Testis (tissue), 5 donors: ENCODE measurements at places on chromosomes 6 and 20. TPM values are rescaled to one million over a fixed set of nuclear protein-coding genes. Genes with fewer than 3 reads are reported as not detected.

Gene OPN5
- 6.3 TPM for total RNA-seq

Gene VGLL2
- total RNA-seq, result 1.7 TPM

Gene HTR1E
- total RNA-seq, result 0.87 TPM

Gene FABP7
- not detected for total RNA-seq

Gene CST2
- not detected for total RNA-seq

Gene SRSF12
- 21.7 TPM for total RNA-seq

Gene ZBP1
- not detected for total RNA-seq

Gene RNF182
- 5.8 TPM for total RNA-seq

DNA sequence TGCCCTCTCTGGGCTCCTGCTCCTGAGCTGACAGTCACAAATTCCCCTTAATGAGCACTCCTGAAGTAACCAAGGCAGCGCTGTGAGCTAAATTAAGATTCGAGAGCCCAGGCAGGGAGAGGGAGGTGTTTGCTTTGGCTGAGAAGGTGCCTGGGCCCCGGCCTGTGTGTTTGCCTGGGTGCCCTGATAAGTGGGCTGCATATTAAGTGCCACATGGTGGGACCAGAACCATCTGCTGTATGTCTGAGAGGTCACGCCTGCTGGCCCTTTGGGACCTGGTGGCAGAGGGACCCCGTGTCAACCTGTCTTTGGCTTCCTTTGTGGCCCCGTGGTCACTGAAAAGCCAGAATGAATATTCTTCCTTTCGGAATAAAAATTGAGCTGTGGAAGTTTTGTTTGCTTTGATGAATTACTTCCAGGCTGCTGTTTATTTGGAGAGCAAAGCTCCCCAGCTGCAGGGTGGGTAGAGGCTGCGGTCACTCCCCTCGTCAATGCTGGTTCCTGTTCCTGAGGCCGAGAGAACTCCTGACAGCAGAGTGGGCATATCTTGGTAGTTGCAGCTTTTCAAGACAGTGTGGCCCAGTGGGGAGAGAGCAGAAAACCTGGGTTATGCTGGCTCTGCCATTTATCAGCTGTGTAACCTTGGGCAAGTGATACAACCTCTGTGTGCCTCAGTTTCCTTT, 17.5 kb upstream of the KCNK16 start:
- H3K4me3 ChIP-seq, result no peak overlapping the region
- no peaks in the 10 kb centered on the region for H3K36me3 ChIP-seq
- H3K4me1 ChIP-seq, result peaks cover 11% of the 10 kb centered on the region
- H3K27me3 ChIP-seq, result no peaks in the 10 kb centered on the region

DNA sequence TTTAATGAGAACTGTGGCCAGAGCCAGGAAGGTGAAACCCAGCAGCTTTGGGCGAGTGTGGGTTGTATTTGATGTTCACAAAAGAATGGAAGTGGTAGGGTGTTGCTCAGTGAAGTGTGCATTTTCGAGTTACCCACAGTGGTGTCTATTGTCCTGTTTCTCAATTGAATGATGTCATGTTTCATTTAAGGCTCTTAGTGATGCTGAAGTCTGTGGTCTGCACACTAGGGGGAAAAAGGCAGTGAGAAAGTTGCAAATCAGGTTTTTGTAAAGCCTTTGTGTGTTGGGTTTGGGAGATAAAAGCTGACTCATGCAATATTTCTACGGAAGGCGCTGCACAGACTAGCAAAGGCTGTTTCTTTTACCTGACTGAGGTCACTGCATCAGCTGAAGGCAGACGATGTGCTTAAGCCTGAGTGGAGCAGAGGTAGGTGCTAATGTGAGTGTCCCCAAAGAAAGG, 121.1 kb downstream of the PLEKHG1 start:
- H3K4me3 ChIP-seq, result no peak overlapping the region
- H3K27ac ChIP-seq, result peak overlapping the region; percentile 6
- peak; percentile 42 for DNase-seq
- no peaks in the 10 kb centered on the region for H3K27me3 ChIP-seq

DNA sequence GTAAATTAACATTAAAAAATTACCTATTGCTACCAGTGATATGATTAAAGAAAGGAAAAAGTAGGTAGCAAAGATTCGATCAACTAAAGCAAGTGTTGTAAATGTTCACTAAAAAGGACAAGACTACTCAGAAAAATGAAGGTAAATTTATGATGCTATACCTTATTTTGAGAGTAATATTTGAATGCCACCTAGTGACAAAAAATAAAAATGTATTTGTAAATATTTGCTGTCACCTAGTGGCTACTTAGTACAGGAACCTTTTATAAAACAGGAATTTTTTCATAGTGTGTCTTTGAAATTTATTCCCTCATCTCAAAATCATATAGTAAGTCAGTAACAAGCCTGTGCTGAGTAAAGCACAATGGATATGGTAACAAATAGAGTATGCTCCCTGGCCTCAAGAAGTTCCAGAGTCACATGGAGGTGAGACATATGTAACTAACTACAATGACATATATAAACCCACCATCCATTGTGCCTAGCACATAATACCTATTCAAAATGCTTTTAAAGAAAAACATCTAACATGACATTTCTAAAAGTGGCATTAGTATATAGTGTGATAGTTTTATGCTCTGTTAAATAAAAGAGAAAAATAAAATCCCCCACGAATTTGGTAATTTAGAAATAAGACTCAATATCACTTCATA, 193.1 kb upstream of the SIM1 start:
- H3K4me1 ChIP-seq, result no peaks in the 10 kb centered on the region
- no peak for DNase-seq
- no peaks in the 10 kb centered on the region for H3K36me3 ChIP-seq
- H3K27ac ChIP-seq, result no peak overlapping the region
- H3K27me3 ChIP-seq, result no peaks in the 10 kb centered on the region
- H3K4me3 ChIP-seq, result no peak overlapping the region

GRCh38 chr20:61285691-61286090, 33.6 kb downstream of the CDH4 start:
- H3K27ac ChIP-seq, result no peak overlapping the region
- no peaks in the 10 kb centered on the region for H3K27me3 ChIP-seq
- H3K4me1 ChIP-seq, result no peaks in the 10 kb centered on the region
- no peak overlapping the region for H3K4me3 ChIP-seq
- H3K36me3 ChIP-seq, result no peaks in the 10 kb centered on the region

GRCh38 chr6:68597642-68598041, 37.4 kb upstream of the ADGRB3 start:
- DNase-seq, result no peak
- no peaks in the 10 kb centered on the region for H3K36me3 ChIP-seq
- no peak overlapping the region for H3K27ac ChIP-seq
- no peaks in the 10 kb centered on the region for H3K27me3 ChIP-seq
- no peaks in the 10 kb centered on the region for H3K4me1 ChIP-seq

DNA sequence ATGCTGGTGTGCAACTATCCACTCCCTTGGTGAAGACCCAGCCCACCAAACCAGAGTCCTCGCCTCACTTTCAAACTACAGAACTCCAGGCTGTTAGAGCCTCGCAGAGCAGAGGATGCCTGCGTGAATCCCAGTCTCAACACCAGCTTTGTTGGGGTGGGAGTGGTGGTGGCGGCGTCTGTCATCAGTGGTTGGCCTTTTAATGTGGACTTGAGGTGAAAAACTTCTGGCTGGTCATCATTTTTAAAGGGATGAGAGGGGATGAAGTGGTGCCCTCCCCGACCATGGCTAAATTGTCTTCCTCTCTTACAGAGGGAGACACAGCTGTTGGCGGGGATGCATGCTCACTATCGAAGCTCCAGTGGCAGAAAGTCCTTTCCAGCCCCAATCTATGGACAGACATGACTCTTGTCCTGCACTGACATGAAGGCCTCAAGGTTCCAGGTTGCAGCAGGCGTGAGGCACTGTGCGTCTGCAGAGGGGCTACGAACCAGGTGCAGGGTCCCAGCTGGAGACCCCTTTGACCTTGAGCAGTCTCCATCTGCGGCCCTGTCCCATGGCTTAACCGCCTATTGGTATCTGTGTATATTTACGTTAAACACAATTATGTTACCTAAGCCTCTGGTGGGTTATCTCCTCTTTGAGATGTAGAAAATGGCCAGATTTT, 54.9 kb downstream of the EZR start:
- no peak for DNase-seq
- no peaks in the 10 kb centered on the region for H3K36me3 ChIP-seq
- no peaks in the 10 kb centered on the region for H3K27me3 ChIP-seq
- H3K4me1 ChIP-seq, result peaks cover 12% of the 10 kb centered on the region
- no peak overlapping the region for H3K4me3 ChIP-seq

GRCh38 chr6:158707120-158707820, 57.4 kb downstream of the SYTL3 start:
- H3K4me3 ChIP-seq, result no peak overlapping the region
- H3K36me3 ChIP-seq, result no peaks in the 10 kb centered on the region
- H3K27ac ChIP-seq, result peak overlapping the region; percentile 88
- no peaks in the 10 kb centered on the region for H3K27me3 ChIP-seq
- peaks cover 42% of the 10 kb centered on the region for H3K4me1 ChIP-seq

DNA sequence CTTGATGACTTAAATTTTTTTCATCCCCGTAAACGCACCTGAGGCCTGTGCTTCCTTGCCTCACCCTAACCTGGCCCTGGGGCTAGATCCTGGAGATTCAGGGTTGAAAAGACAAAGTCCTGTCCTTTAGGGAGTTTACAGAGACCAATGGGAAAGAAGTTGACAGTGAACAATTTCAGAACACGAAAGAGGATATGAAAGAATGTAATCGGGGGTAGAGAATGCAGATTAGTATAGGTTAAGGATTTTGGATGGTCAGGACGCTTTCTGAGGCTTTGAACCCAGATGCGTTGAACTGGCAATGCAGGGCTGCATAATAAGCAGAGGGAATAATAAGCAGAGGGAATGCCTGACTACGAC, 1.7 kb upstream of the FBXO5 start:
- H3K4me1 ChIP-seq, result peaks cover 18% of the 10 kb centered on the region
- no peaks in the 10 kb centered on the region for H3K36me3 ChIP-seq
- no peaks in the 10 kb centered on the region for H3K27me3 ChIP-seq

DNA sequence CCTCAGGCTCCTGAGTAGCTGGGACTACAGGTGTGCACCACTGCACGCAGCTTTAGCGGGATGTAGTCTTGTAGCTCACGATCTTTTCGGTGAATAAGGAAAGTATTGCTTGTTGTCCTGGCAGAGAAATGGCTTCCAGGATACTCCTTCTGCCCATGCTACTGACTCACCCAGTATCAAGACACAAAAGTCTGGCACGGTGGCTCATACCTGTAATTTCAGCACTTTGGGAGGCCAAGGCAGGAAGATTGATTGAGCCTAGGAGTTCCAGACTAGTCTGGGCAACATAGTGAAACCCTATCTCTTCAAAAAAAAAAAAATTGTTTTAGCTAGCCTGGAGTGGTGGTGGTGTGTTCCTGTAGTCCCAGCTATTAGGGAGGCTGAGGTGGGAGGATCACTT, 40.9 kb upstream of the B4GALT5 start:
- H3K27ac ChIP-seq, result no peak overlapping the region
- H3K36me3 ChIP-seq, result no peaks in the 10 kb centered on the region
- no peak overlapping the region for H3K4me3 ChIP-seq
- peaks cover 20% of the 10 kb centered on the region for H3K4me1 ChIP-seq
- DNase-seq, result no peak

GRCh38 chr20:1688886-1689538, 31.4 kb upstream of the SIRPG start:
- no peak for DNase-seq
- no peaks in the 10 kb centered on the region for H3K4me1 ChIP-seq
- no peak overlapping the region for H3K27ac ChIP-seq

- DNase-seq, result no peak
- H3K27me3 ChIP-seq, result no peaks in the 10 kb centered on the region
- H3K4me1 ChIP-seq, result peaks cover 12% of the 10 kb centered on the region
- H3K27ac ChIP-seq, result no peak overlapping the region
- no peak overlapping the region for H3K4me3 ChIP-seq
Measured at GRCh38 chr6:160027931-160028330, 59.0 kb downstream of the IGF2R start.

DNA sequence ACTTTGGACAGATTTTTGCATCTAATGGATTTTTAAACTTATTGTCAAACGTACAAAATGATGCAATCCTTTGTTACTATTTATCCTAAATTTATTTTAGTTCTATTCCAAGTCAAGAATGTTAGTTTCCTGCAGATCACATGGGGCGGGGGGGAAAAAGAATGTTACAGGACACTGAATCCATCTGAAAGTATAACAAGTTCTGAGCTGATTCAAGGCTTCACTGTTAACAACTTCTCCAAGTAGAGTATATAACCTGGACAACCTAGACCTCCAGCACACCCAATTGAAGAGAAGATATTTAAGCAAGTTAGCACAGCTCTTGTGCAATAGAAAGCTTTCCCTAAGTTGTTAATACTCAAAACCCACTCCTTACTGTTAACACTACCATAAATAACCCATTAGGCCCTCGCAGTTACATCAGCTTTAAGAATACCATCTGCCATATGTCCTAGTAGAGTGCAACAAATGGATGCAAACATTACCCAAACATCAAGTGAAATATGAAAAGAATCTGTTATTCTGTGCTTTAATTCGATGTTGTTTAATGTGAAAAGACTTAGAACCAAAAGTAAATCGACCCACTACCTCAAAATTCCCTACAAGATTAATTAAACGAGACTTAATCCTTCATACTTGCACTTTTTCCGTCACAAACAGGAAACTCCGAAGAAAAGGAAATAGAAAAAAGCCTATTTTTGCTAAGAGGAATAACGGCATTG, 1.3 kb downstream of the SEC63 start:
- peaks cover 23% of the 10 kb centered on the region for H3K4me1 ChIP-seq
- H3K27me3 ChIP-seq, result no peaks in the 10 kb centered on the region

DNA sequence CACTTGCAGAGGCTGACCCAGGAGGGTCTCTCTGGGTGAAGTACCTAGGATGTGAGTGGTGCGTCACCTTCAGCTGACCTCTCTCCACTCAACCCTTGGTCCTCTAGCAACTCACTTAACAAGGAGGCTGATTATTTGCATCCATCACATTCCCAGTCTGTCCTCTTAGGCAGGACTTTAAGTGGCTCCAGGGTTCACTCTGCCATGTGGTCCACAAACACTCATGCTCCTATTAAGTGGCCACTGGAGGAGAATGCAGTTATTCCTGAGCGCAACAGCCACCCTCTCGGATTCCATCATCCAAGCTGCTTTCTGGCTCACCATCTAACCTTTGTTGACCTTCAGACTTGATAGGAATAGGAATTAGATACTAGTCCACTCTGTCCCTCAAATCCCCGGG, 61.1 kb upstream of the SCAF8 start:
- H3K4me1 ChIP-seq, result no peaks in the 10 kb centered on the region
- H3K36me3 ChIP-seq, result no peaks in the 10 kb centered on the region
- H3K27ac ChIP-seq, result no peak overlapping the region
- DNase-seq, result no peak
- no peaks in the 10 kb centered on the region for H3K27me3 ChIP-seq
- H3K4me3 ChIP-seq, result no peak overlapping the region

- peaks cover 7% of the 10 kb centered on the region for H3K4me1 ChIP-seq
- no peak overlapping the region for H3K4me3 ChIP-seq
- H3K27ac ChIP-seq, result no peak overlapping the region
- no peak for DNase-seq
- no peaks in the 10 kb centered on the region for H3K36me3 ChIP-seq
Measured at GRCh38 chr6:47631269-47631772, 67.1 kb upstream of the ADGRF4 start.

DNA sequence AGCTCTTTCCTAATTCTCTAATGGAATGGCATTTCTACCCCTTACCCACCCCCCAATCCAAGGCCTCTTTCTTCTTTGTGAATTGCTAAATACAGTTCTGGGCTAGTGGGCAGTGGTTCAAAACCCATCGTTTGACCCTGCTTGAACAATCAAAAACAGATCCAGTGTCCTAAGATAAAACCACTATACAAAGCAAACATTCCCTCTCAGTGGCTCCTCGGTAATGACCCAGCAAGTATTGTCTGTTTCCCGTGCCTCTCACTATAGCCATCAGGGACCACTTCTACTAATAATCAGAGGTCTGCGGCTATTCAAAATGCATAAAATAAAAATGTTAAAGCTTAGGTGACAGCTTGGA, 143.5 kb upstream of the AKAP12 start:
- H3K27me3 ChIP-seq, result no peaks in the 10 kb centered on the region
- no peak overlapping the region for H3K27ac ChIP-seq
- no peak for DNase-seq
- H3K4me1 ChIP-seq, result peaks cover 4% of the 10 kb centered on the region
